Stimulated activated CD4-positive, alpha-beta T cell treated with anti-CD3 and anti-CD28 coated beads, Interleukin-1b, Interleukin-23, amount 100 ng/mL, for 1 hour (primary cell): ENCODE measurements at places on chromosomes 11 and 22.

DNA sequence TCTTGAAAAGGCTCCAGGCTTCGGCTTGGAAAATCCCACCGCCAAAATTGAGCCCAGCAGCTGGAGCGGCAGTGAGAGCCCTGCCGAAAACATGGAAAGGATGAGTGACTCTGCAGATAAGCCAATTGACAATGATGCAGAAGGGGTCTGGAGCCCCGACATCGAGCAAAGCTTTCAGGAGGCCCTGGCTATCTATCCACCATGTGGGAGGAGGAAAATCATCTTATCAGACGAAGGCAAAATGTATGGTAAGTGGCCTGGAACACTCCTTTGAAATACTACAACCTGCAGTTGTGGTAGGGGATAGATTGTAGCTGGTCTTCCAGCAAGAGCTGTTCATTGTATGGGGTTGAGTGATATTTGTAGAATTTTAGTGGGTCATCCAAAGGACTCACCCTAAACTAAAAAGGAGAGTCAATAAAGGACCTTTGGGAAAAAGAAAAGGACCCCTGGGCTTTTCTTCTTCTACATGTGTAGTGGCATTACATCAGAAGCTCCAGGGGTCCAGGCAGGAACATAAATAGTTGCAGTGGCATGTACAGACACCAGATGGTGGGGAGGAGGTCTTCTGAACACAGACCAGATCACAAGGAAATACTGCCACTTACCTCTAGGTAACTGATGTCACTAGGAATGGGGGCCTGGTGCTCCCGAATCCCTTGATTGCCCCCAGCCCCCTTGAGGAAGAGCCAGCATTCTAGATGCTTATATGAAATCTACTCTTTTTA is 90.1 kb downstream of the TEAD1 start:
- DNase-seq, result no peak

DNA sequence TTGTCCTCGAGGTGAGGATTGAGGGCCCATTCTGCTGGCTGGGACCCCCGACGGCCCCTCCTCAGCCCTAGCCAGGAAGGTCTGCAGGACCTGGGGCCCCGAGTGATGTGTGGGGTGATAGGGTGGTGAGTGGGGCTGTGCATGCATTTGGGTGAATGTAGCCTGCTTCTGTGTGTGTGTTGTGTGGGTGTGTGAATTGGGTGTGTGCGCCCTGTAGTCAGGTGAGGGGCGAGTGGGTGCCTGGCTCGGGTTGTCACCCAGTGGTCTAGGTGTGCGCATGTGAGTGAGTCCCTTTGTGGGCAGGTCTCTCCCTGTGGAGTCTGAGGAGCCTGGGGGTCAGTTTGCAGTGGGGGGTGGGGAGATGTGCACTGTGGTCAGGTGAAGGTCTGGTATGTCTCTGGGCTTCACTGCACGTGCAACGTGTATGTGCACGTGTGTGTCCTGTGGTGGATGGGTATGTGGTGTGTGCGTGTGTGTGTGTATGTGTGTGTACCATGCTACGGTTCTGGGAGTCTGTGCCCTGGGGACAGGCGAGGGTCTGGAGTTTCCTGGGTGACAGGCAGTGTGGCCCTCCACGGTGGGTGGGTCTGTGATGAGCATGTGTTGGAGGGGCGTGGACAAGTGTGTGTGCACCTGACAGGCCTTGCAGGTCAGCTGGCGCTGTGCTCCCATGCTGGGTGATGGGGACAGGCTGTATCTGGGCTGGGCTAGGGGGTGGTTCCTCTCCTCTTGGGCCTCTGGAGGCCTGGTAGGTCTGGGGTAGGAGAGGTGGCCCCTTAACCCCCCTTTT is 1.0 kb downstream of the TMEM151A start:
- no peak for DNase-seq

- DNase-seq, result no peak
These were observed 415.7 kb downstream of the SOX6 start for GRCh38 chr11:15940462-15941205.

- no peak for DNase-seq
These were observed 3.1 kb upstream of the CHKB start for GRCh38 chr22:50585781-50586180.

DNA sequence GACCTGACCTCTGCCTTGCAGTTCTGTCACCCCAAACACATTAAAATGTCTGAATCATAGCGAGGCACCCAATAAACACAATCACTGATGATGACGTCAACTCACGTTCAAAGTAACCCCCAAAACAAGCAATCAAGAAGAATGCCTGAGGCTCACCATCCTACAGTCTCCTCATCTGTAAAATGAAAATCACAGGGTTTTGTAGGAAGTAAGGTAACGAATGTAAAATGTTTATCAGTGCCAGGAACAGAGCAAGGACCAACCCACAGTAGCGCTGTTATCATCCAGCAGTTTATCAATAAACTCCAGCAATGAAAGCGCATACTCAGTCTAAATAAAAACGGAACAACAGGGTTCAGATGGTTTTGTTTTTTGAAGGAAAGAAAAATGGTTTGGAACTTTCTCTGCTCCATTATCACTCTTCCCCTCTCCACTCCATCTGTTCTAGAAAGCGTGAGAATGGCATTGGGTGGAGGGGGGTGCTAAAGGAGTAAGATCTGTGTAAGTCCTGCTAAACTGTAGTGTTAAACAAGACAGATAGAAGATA is 110.5 kb downstream of the MICAL3 start:
- DNase-seq, result no peak

GRCh38 chr22:40025856-40026255 is 31.1 kb downstream of the FAM83F start:
- no peak for DNase-seq

DNA sequence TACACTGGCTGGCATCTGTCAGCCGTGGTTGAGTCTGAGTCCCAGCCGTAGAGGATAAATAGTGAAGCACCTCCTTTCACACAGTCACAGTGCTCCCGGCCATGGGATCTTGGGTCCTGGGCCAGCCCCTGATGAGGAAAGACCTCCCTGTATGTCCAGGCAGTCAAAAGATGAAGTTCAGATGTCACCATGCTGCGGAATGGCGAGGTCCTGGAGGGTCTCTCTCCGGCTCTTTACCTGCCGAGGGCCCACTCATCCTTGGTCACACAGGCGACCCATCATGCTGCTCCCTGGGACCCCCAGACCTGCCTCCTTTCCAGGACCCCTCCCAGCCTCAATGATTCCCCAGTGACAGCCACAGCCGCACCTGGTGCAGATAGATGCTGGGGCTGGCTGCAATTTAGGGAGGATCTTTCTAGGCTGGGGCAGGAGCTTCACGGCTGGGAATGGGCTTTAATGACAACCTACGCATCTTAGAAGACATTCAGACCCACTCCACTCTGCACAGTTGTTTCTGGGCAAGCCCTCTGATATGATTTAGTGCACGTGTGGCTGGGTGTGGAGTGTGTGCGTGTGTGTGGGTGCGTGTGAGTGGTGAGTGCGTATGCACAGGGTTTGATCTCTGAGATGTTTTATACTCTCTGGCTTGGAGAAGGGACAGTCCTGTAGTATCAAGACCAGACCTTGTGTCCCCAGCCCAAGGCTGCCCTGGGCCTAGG is 79.7 kb downstream of the FBLN1 start:
- no peak for DNase-seq

- DNase-seq, result no peak
These were observed 93.4 kb upstream of the DRD2 start for GRCh38 chr11:113568566-113568965.

DNA sequence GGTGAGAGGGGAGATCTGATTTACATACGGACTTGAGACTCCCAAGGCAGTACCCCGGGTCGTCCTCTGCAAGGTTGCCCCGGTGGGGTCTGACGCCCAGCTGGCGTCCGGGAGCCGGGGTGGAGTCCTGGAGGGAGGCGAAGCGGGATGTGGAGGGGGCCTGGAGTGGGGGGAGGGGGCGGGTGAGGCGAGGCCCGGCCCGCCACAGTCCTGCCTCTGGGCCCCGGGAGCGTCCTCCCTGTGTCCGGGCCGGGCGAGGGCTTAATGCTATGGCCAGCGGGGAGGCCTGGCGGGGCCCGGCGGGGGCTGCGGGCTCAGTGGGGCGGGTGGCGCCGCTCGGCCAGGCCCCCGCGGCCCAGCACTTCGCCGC is 2.4 kb upstream of the MYBPC3 start:
- DNase-seq, result no peak

GRCh38 chr11:45748801-45749200 is 56.1 kb upstream of the SLC35C1 start:
- no peak for DNase-seq

DNA sequence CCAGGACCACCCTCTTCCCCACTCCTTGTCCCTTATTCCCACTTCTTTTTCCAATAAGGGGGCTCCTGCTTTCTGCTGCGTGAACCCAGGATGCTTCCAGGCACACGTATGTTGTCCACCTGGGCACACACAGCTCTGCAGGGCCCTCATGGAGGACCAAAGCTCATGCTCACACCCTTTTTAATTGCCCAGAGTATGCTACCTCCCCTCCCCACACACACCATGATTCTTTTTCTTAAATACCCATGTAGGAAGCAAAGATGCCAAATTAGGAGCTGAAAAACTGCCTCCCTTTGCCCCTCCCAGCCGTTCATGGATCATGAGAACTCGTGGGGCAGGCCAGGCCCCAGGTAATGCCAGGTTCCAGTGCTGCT is 5.1 kb downstream of the NECTIN1 start:
- no peak for DNase-seq
